ENCODE measurements at places on chromosomes 7 and 10.
A peak's percentile ranks its signal among the peaks of the same experiment; 100 is the strongest.

GRCh38 chr10:109997233-109997632, 10.6 kb upstream of the ADD3 start:
- no peak for DNase-seq

GRCh38 chr7:112176241-112176640, 30.0 kb downstream of the DOCK4 start:
- DNase-seq = no peak

- DNase-seq = peak; percentile 34
These were observed 12.0 kb downstream of the IFIT5 start for GRCh38 chr10:89426230-89426868.

DNA sequence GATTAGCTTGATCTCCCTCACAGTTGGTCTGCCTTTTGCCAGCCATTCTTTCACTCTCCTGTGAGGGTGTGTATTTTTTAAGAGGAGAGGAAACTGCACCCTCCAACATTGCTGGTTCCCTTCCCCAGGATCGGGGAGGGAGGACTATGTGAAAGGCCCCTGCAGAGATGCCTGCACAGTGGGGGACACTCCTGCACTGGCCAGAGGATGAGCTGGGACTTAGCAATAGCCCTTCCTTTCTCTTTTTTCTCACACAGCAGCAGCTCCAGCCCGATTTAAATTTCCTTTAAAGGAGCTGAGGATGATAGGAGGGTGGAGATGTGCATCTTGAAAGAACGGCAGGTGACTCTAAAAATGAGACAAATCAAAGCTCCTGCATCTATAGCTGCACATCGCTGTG, 18.7 kb downstream of the SORCS3 start:
- DNase-seq = no peak

- peak; percentile 63 for DNase-seq
These were observed at the start of gene CDK6 for GRCh38 chr7:92836489-92836999. Gene CDK6, minus strand, starts transcription at chr7:92836573. Its CDS starts 3,250 bp downstream, at chr7:92833323.

DNA sequence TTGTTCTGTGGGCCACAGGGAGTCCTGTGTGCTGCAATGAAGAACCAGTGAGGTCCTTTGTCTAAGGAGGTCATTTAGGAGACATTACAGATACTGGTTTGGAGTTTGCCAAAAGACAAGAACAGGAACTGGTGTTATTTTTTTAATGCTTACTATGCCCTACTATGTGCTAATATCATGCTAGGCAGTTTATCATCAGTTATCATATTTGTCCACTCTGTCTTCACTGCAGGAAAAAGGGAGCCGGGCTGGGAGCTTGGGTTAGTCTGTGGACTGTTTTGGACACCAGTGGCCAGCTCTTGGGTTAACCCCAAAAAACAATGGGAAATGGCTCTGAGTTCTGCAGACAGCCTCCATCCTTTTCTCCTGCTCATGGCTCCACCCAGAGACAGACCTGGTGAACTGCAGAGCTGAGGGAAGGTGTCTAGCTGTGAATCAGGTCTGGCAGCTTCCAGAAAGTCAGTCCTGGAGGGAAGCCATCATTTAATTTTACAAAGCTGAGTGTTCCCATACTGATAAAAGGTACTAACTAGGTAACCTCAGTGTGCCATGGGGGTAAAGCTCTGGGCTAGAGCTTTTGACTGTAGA, 101.2 kb upstream of the ZNF746 start:
- peak; percentile 56 for DNase-seq

DNA sequence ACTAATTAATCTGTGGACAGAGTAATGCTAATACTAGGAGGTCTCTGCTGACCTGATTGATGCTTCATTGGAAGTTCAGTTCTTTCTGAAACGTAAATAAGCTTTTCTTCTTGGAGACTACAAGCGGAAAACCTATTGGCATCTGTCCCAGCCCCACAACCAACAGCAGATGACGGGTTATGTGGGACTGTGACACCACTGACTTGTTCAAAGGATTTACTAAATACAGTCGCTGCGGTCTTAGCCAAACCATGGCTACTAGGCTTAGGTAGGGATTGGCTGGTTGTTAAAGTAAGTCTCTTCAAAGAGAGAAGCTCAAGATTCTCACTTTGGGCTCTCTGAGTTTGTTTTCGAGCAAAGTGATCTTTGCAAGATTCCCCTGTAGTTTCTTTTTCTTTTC, 68.3 kb downstream of the HYCC1 start:
- no peak for DNase-seq

DNA sequence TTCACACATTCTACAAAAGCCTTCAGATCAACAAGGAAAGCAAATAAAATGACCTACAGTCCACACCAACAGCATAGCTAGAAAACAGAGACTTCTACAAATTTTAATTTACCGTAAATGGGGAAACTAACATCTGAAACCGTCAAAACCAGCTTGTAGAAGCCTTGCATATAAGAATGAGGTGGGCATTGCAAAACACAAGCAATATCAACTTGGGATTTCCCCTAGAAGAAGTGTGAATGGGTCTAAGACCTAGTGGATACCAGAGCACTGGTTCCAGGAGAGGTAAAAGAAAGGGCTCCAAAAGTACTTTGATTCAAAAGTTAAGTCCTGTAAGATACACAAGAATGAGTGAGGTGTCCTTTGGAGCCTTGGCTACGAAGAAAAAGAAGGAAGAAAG, 18.7 kb downstream of the RTKN2 start:
- DNase-seq = no peak

- DNase-seq = no peak
These were observed 19.7 kb downstream of the DOCK1 start for GRCh38 chr10:126924915-126925300.

- no peak for DNase-seq
These were observed 63.1 kb upstream of the MEOX2 start for GRCh38 chr7:15749631-15750030.

DNA sequence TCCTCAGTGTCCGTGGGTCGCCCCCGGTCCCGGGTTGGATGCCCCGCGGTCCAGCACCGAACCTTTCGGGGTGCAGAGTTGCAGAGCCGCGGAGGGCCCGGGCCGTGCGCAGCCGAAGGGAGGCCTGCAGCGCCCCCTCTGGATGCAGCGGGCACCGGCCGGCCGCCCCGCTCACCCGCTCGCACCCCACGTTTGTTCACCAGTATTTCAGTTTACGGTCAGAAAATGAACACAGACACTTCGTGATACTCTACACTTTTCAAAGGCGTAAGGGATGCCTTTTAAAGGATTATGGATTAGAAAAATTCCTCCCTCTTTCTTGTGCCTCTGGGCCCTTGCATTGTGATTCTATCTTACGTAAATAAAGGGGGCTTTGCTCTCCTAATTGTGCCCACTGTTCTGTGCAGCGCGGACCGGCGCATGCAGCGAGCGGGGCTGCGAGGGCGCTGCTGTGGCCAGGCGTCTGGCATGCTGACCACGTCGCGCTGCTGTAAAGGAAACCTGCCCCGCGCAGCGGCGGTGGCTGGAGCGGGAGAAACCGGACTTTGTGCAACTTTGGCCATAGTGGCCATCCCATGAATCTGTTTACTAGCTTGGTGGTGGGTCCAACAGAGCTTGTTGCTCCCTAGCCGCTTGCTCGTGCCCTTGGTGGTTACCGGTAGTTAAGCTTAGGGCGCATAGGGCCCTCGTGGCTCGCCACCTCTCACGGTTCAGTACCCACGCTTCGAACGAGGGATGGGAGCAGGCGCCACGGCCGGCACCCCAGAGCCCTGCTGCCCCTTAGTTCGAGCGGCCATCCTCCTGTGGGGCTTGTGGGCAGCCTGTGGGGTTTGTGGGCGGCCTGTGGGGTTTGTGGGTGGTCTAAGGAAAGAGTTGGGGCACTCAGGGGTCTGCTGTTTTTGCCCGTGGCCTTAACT, 739 bp upstream of the MEST start:
- DNase-seq = peak; percentile 12

- no peak for DNase-seq
These were observed 109.3 kb downstream of the RBM20 start for GRCh38 chr10:110753462-110753861.

- DNase-seq = peak; percentile 50
These were observed 250.0 kb upstream of the KLF6 start for GRCh38 chr10:4034907-4035598.

DNA sequence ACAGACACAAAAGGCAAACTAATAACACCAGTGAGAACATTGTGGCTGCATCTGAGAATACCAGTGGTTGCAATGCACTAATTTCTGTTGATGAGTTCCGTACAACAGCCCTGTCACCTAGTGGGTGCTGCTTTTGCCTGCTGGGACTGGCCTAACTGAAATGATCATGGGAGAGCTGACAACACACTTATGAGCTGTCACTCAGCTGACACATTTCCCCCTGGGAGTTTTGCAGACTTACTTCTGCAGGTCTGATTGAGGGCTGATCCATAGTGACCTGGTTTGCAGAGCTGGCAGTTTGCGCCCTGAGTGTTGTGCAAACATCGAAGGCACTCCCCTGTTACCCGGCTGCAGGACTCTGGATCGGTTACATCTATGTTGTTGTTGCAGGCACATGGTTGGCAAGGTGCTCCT, 60.6 kb upstream of the LAMB1 start:
- DNase-seq = no peak

- no peak for DNase-seq
These were observed 239.0 kb downstream of the MGMT start for GRCh38 chr10:129706081-129706480.

DNA sequence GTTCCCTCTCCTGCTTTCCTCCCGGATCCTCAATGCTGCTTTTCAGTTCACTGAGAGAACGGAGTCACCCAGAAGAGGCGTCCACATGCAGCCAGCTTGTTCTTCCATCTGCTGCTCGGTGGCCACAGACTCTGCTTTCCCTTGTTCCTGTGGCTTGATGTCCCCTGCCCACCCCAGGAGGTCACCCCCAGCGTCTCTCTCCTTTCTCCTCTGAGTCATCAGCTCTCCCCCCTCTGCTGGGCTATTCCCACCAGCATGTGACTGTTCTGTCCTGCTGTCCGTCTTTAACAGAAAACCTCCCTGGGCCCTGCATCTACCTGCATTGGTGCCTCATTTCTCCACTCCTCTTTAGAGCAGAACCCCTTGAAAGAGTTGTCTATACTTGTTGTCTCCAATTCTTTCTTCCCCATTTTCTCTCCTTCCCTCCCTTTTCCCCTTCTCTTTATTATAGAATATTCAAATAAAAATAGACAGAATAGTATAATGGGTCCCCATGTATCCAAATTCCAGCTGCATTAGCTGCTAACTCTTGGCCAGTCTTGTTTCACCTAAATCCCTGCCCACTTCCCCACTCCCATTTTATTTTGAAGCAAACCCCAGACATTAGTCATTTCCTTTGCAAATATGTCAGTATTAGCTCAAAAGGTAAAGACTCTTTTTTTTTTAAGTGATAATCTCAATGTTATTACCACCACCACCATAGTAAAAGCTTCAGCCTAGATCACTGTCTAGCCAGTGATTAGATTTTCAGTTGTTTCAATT, 4.1 kb downstream of the ZNF282 start:
- no peak for DNase-seq

- DNase-seq = no peak
These were observed 181.1 kb downstream of the HERPUD2 start for GRCh38 chr7:35513828-35514227.

Measured in activated CD4-positive, alpha-beta T cell treated with anti-CD3 and anti-CD28 coated beads, Interleukin-2, amount 10 ng/mL, durations not matched to agents 7 days and 5 days (primary cell).